ENCODE measurements at places on chromosomes 1 and 21.

DNA sequence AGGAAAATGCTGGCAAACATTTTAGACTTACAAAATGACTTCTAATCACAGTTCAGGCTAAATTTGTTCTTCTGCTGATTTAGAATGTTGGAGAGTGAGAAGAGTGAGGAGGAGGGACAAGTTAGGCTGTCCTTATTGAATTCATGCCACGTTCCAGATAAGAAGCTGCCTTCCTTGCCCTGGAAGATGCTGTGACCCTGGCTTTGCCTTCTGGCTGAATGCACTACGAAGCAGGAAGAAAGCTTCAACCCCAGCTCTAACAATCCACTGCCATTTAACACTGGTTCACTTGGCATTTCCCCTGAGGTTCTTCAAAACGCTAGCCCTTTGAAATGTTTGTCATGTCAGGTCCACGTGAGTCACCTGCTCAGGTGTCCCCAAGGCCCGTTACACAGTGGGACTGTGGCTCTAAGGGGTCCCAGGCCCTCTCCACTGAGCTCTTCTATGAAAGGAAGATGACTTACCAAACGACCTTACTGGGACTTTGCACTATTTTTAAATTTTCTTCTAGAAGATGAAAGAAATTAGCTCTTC is 30.0 kb upstream of the LRRC8C start:
- DNase-seq = no peak

DNA sequence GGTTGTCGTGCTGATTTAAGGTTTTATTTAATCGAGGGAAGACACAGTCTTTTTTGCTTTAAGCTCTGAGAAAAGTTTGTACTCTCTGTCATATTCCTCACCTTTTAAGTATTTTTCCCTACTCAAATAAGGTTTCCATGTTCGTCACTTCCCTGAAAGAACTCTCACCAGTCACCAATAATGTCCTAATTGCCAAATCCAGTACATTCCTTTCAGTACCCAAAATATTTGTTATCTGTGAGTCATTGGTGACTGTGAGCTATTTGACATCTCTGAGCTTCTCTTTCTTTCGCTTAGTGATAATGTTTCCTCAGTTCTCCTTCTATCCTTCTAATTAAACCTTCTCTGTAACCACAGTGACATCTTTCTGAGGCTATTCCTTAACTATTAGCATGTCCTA is 874.2 kb upstream of the ADGRL2 start:
- DNase-seq = no peak

GRCh38 chr1:236144033-236144432 is 1.7 kb downstream of the GPR137B start:
- no peak for DNase-seq

DNA sequence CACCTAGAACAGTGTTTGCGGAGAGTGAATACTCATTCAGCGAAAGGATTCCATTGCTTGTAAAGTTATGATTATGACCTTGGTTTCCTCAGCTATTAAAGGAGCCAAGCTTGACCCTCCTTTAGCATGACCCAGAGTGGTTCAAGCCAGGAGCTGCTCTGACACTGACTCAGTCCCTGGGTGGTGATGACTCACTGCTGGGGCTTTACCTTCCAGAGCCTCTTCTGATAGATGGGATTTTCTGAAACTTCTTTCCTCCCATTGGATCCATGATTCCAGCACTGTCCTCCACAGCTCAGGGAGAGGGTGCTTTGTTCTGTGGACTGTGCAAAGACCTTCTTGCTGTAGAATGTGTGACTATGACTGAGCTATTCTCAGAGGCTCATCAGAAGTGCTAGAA is 77.4 kb downstream of the S1PR1 start:
- no peak for DNase-seq

GRCh38 chr1:111205714-111206050 is 5.2 kb upstream of the DENND2D start:
- DNase-seq = no peak
